Colonic mucosa (tissue), 4 donors: ENCODE measurements at places on chromosomes 6 and 20.

GRCh38 chr20:63072991-63073737, 66.4 kb upstream of the BHLHE23 start:
- no peak for DNase-seq

DNA sequence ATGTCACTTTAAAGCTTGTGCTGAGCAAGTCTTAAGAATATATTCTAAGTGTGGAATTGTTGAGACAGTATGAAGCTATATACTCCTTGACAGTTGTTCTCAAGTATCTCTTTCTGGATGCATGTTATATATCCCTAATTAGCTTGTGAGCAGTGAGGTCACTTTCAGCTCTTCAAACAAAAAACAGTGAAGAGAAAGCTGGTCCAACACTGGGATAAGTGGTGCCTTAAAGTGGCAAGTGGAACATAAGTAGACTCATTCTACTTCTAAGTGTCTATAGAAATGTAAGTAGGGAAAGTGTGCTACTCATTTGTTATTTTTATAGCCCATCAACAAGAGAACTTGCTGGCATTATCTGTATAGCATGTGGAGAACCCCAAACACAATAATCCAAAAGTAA, 133.1 kb upstream of the BACH2 start:
- DNase-seq, result no peak

- DNase-seq, result no peak
Measured at GRCh38 chr20:29318871-29319461, 1938.5 kb upstream of the DEFB115 start.

- DNase-seq, result peak; percentile 94
Measured at GRCh38 chr20:62652041-62652893, 10.0 kb downstream of the SLCO4A1 start.

DNA sequence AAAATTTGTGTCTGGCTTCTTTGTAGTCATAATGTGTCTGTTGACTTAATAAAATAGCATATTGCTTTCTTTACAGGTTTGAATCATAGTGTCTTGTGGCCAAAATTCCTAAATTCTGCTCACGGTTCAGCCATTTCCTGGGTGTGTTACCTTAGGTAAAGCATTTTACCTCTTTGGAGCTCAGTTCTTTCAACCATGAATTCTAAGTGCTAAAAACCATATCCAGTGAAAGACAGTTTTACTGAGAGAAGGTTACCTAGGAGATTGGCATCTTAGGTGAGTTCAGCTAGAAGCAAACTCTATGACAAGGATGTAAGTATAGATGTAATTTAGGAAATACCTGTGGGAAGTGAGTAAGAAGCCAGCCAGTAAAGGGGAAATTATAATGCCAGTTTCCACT, 20.7 kb downstream of the CRYBG1 start:
- DNase-seq, result no peak

DNA sequence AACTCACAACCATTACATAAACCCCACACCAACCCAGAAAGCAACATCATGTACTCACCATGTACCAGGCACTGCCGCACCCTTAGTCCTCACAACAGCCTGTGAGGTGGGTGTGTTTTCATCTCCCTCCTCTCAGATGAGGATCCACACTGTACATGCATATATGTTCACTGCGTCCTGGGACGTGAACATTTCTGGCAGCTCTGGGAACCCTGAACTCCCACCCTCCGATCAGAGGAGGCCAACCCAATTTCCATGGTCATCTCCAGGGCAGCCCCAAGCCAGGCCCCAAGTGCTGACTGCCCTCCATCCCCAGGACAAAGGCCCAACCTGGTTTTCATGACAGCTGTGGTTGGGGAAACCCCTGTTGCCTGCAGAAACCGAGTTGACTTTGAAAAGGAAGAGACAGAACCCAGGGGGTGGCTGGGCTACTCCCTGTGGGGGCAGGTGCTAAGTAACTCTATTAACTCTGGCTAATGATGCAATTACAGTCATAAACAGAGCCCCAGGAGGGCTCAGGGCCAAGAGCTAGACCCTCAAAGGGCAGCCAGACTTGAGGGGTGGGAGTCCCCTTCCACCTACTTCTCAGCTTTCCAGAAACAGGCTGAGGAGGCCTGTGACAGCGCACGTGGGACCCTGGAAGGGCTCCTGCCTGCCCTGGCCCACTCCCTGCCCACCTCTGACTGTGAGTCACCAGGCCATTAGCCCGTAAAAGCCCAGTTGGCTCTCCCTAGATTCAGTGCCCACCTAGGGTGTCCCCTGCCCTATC, 2.6 kb downstream of the TFEB start:
- no peak for DNase-seq
